ENCODE measurements at places on chromosomes 12 and 14.
A peak's percentile ranks its signal among the peaks of the same experiment; 100 is the strongest.

DNA sequence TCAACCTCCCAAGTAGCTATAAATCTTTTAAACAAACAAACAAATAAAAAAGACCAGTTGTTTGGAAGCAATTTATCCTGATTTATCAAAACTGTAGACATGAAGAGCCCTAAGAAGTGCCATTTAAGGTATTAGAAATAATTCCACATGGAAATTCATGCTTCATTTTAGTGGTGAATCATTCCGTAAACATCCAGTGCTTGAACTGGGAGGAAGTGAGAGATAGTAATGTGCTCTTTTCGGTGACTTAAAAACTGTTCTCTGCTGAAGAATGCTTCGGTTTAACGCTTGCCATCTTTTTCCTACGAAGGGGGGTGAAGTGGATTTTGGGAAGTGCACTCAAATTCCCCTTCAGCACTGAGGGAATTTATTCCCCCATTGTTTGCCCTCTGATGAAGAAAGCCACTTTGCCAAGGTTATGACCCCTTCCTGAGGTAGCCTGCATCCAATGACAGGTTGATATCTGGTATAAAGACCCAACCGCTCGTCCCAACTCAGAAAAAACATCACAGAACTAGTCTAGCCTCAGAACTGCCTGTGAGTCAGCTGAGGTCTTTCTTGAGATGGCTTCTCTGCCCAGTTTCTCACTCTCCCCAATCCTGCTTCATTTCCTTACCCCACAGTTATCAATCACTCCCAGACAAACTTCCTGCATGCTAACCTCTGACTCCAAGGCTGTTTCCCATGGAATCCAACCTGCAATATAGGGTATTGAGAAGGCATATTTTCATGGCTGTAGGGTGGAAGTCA lies 244.1 kb downstream of the AEBP2 start:
- no peak for DNase-seq

DNA sequence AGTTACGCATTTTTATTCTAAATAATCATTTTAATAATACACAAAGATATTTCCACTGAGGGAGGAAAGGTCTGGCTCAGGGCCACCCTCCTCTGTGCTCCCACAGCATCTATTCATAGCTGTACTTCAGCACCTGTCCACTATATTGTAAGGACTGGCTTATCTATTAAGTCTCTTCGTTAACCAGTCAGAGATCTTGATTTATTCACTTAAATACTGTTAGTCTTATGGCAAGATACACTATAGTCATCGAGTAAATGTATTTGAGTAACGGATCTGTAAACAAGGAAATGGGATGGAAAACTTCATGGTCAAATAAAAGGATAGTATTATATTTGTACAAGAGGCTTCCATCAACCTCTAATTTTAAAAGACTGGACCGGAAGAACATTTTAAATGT lies 54.6 kb downstream of the SPTLC2 start:
- DNase-seq: no peak

DNA sequence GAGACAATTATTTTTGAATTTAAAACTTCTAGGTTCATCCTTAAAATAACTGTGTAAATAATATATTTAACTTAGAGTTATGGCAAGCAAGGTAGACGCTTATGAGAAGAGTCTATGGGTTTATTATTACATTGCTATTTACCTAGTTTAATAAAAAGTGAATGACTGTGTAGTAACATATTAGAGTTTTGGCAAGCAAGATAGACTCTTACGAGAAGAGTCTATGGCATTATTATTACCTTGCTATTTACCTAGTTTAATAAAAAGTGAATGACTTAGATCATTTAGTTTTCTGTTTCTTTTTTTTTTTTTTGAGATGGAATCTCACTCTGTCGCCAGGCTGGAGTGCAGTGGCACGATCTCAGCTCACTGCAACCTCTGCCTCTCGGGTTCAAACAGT lies 3.8 kb downstream of the RNF34 start:
- no peak for DNase-seq

DNA sequence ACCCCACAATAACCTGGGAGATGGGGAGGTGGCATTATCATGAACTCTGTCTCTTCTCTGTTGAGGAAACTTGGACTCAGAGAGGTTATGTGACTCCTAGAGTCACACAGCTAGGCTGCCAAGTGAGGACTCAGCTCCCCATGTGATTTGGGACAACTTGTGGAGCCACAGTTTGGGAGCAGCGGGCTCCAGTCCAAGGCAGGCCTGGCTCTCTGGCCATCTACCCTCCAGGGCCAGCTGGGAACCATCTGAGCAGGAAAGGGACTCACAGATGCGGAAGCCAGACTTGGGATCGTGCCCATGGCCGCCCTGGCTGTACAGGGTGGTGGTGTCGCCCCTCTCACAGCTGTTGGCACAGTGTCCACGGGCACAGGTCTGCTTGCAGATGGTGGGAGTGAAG lies 59.1 kb downstream of the ISCA2 start:
- DNase-seq: no peak

- DNase-seq: peak; percentile 8
Observed at GRCh38 chr12:93419388-93420034, 22.2 kb downstream of the UBE2N start.

- no peak for DNase-seq
Observed at GRCh38 chr12:57109207-57110103, 1.7 kb downstream of the STAT6 start.

- no peak for DNase-seq
Observed at GRCh38 chr14:63426838-63427352, 108.2 kb upstream of the GPHB5 start.

DNA sequence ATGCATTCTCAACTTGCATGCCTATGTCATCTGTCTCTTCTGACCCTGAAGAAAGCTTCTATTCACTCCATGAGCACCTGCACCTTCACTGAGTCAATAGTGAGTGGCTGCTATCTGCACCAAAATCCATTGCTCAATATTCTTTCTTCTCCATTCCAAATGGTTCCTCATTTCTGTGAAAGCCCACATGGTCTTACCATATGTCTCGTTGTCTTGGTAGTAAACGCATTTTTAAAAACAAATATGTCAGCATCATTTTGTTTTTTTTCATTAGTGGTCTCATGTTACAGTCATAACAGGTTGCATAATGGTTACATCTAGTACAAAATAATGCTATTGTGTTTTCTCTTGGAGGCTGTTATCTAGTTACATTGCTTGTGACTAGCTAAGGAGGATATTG lies 106.9 kb upstream of the CPM start:
- DNase-seq: no peak

DNA sequence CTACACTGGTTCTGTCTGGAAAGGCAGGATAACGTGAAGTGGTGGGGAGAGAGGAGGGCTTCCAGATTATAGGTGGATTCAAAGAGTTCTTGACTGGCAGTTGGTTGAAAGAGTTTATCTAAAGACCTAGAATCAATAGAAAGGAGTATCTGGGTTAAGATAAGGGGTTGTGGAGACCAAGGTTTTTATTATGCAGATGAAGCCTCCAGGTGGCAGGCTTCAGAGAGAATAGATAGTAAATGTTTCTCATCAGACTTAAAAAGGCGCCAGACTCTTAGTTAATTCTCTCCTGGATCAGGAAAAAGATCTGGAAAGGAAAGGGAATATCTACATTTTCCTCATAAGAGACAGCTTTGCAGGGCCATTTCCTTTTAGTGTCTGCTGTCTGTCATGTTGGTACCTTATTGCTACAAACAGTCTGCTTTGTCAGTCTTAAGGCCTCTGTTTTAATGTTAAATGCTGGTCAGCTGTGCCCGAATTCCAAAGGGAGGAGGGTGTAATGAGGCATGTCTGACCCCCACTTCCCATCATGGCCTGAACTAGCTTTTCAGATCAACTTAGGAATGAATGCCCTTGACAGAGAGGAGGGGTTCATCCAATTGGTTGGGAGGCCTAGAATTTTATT lies 401.3 kb downstream of the FUT8 start:
- no peak for DNase-seq

GRCh38 chr14:69049675-69050074 lies 70.6 kb upstream of the ACTN1 start:
- DNase-seq: no peak

DNA sequence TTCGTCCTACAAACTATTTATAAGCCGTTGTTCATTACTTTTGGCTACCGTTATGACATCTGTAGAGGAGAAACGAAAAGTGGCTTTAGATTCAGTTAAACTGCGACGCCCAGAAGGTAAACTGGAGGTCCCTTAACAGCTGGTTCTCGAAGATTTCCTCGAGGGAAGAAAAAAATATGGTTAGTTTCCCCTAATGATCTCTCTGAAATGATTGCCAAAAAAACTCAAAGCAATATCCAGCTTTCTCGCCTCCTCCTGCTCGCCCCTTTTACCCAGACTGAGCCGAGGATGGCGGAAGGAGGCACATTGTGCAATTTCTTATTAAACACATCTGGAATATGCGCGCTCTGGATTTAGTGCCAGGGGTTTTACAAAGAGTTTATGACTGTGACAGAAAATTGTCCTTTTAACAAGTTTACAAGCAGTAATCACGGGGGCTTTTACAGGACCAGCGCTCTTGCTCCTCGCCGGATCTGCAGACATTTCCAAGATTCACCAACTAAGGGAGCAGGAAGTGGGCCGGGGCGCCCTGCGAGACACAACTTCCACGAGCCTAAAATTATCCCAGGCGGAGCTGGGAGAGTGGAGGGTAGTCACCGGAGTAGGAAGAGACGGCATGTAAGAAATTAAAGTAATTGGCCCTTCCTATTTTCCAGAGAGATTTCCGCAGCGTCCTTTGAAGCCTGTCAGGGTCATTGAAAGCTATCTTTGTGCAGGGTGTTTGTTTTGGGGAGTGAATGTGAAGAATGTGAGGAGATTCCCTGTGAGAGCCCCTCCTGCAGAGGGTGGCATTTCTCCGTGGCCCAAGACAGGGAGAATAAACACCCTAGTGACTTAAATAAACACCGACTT lies 5.6 kb downstream of the SIX1 start:
- DNase-seq: no peak

- no peak for DNase-seq
Observed at GRCh38 chr12:27460471-27460978, 14.0 kb downstream of the SMCO2 start.

DNA sequence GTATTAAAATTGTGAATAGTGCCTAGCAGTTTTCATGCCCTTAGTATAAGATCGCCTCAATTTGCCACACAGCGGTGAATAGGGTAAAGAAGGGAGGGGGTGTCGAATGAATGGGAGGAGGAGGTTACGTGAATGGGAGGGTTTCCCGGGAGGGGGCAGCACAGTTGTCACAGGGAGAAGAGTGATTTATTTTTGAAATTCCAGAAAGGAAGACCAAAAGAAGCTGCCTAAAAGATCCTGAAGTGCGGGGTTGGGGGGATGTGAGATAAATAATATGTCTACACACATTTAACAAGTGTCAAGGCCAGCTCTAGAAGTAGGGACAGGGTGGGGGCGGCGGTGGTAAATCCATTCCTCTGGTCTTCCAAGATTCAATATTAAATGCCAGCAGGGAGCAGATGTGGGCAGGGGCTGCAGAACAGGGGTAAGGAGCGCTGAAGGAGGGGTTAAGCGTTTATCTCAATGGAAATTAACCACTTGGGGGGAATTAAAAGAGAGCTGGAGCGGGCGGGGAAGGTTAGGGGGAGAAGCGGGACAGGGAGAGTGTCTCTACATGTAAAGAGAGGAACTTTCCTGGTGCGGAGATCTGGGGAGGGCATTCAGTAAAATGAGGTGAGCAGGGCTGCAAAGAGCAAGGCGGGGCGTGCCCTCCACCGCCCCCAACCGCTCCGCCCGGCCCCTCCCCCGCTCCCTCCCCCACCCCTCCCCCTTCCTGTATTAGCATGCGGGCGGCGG lies 867 bp downstream of the C12orf42 start:
- no peak for DNase-seq

Data from NCI-H526 (cell line).